Memory B cell (primary cell): ENCODE measurements at places on chromosomes 4 and X.

DNA sequence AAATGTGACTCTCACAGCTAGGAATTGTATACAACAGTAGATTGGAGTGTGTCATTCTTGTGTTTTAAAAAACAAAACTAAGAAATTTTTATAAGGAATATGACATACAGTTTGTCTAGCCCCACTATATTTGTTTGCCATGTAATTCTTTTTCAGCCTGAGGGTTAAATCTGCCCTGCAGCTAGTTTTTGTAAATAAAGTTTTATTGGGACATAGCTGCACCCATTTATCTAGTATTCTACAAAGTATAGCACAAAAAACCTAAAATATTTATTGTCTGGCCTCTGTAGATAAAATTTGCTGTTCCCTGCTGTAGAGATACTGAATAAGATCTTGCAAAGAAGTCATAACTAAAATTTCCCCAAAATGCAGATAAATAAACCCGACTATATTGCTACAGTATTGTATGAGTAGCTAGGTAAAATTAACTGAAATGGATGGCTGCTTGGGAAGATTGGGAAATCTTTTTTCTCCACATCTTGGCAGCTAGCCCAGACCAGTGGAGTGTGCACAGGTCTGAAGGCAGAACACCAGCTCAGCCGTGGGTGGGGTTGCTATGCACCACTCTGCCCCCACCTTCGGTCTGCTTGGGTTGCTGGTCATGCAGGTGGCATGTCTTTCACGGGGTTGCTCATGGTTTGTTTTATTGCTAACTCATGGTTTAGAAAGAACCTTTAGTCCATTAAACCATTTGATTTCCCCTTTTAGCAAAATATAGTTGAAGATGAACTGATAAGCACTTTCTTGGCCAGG, 127.9 kb downstream of the KLHL8 start:
- no peak for DNase-seq

- no peak for DNase-seq
Observed at GRCh38 chr4:67963356-67963755, at the start of gene TMPRSS11A. Gene TMPRSS11A (minus strand): TSS chr4:67963493. CDS start chr4:67963393, 100 bp downstream.

DNA sequence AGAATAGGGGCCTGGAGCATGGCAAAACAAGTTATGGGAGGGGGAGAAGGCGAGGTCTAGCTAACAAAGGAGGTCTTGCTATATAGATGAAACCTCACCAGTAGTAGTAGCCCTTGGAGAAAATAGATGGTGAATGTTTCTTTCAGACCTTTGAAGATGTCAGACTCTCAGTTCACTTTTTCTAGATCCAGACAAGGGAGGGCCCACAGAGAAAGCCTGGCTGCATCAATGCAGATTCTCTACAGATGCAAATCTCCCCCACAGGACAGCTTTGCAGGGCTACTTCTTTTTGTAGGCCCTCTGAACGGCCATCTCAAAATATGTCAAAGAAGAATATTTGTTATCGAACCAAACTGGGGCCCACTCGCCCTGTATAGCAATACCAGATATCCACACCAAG, 159.7 kb downstream of the ANK2 start:
- DNase-seq, result no peak

DNA sequence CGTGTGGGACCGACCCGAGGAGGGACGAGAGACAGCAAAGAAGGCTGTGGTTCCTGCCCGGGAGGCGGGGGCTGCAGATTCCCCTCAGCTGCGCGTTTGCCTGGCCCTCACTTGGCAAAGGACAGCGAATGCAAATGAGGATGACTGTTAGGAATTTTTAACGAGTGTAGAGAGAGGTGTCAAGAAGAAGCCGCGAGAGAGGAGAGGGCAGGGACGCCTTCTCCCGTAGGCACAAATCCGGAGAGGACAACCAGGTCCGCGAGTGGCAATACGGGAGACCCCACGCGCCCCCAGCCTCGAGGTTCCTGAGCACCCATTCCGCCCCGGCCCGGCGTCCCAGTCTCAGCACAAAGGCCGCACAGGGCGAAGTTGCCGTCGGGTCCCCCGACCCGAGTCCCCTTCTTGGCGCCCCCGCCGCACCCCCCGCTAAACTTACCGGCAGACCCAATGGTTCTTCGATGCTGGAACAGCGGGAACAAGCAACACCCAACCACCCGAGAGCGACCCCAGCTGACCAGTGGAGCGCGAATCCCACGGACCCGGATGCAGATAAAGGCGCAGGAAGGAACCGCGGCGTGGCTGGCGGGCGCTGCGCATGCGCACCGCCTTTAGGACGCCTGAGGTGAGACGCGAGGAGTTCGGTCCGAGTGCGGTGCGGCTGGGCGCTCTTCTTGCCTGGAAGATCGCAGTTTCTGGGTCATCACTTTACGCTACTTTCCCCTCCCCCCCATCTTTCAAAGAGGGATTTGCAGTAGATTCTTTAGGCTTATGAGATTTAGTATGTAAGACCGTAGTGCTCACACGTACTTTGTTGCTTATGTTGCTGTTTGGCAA, at the start of gene GNPDA2:
Gene GNPDA2 (minus strand): TSS at position 519 of the 834 bp plus-strand sequence. CDS start 4,349 bp downstream, outside the sequence.
- peak; percentile 65 for DNase-seq
